ENCODE measurements at places on chromosomes 3 and 15. TPM values are rescaled to one million over a fixed set of nuclear protein-coding genes. Genes with fewer than 3 reads are reported as not detected.

The LRRC58 gene
- total RNA-seq, result 25.5 TPM

The FSIP1 gene
- 1.0 TPM for total RNA-seq

The LARP6 gene
- total RNA-seq, result not detected

The PTH1R gene
- not detected for total RNA-seq

The FBXL22 gene
- total RNA-seq, result 0.66 TPM
